Activated CD4-positive, alpha-beta T cell treated with anti-CD3 and anti-CD28 coated beads, Interleukin-2, amount 50 U/mL, for 4 hours (primary cell): ENCODE measurements at places on chromosomes 7 and 10.

DNA sequence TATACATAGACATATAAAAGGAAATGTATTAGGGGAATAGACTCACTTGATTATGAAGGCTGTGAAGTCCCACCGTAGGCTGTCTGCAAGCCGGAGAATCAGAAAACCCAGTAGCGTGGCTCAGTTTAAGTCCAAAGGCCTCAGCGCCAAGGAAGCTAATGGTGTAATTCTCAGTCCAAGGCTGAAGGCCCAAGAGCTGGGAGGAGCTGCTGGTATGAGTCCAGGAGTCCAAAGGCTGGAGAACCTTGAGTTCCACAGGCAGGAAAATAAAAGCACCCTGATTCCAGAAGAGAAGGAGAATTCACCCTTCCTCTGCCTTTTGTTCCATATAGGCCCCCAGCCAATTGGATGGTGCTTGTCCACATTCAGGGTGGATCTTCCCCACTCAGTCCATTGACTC lies 166.2 kb upstream of the TAC1 start:
- DNase-seq = no peak

DNA sequence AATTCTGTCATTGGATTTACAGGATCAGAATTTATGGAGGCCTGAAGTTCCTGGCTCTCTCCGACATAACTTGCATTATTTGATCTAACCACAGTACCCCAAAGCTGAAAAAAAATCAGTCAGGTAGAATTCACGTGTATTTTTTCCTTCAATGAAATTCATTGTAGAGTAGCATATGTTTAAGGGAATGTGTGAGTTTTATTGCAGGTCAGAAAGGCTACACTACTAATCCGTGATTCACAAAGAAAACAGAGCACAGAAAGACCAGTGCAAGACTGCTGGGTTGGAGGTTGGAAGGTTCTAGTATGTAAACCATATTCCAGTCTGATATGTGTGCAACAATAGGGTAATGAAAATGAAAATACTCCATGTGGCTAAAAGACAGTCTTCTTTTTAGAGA lies 247.0 kb upstream of the FERD3L start:
- no peak for DNase-seq

- peak; percentile 85 for DNase-seq
These were observed 6.5 kb downstream of the ARPC1B start for GRCh38 chr7:99380823-99381663.

- DNase-seq = no peak
These were observed 198.2 kb downstream of the MAD1L1 start for GRCh38 chr7:2034291-2035201.

- no peak for DNase-seq
These were observed 5.9 kb downstream of the CPA2 start for GRCh38 chr7:130272381-130273080.

GRCh38 chr7:89761173-89761572 lies 393.1 kb upstream of the STEAP1 start:
- DNase-seq = no peak

DNA sequence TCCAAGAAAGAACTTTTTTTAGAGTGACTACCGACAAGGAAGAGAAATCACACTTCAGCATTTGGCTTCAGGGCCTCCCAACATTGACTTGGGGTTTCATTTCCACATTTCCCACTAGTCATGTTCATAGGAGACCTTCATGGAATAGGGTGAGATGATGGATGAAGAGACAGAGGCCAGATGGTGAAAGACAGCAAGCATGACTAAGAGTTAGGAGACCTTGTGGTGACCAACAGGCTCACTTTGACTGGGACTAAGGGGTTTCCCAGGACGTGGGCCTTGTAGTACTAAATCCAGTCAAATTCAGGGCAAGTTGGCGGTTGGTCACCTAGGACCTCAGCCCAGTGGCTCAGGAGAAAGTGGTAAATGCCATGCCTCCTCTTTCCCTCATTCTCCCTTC lies 3.0 kb upstream of the GIMAP5 start:
- no peak for DNase-seq

DNA sequence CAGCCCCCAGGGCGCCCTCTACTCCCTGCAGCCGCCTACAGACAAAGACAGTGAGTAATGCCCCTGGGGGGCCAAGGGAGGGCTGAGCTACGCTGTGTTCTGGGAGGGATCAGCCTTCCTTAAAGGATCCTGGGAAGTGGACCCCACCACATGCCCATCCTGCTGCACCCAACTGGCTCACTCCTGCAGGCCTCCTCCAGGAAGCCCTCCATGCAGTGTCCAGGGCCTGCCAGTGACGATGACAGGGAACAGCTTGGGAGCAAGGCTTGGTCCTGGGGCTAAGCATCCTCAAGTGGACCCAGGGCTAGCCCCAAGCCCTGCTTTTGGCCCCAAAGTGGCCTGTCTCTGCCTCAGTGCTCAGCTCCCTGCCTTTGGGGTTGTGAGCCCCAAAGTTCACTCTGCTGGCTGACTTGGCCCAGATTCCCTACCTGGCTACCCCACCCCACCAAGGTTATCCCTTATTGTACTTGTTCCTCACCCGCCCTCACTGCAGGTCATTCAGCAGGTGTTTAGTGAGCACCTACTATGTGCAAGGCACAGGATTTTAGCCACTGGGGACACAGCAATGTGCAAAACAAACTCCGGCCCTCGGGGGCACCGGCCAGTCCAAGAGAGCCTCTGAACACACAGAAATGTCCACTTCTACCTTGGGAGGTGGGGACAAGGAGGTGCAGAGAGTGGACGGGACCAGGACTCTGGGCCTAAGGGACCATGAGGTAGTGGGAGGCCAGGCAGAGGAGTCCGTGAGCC lies 83.5 kb downstream of the MYL10 start:
- no peak for DNase-seq

GRCh38 chr10:14810969-14811953 lies 26.6 kb downstream of the CDNF start:
- DNase-seq = no peak

- DNase-seq = no peak
These were observed 506.0 kb downstream of the POM121L12 start for GRCh38 chr7:53541475-53541874.

- DNase-seq = no peak
These were observed 5.3 kb upstream of the C1GALT1 start for GRCh38 chr7:7177044-7177517.

- no peak for DNase-seq
These were observed 282.4 kb downstream of the HPSE2 start for GRCh38 chr10:98953251-98953650.

DNA sequence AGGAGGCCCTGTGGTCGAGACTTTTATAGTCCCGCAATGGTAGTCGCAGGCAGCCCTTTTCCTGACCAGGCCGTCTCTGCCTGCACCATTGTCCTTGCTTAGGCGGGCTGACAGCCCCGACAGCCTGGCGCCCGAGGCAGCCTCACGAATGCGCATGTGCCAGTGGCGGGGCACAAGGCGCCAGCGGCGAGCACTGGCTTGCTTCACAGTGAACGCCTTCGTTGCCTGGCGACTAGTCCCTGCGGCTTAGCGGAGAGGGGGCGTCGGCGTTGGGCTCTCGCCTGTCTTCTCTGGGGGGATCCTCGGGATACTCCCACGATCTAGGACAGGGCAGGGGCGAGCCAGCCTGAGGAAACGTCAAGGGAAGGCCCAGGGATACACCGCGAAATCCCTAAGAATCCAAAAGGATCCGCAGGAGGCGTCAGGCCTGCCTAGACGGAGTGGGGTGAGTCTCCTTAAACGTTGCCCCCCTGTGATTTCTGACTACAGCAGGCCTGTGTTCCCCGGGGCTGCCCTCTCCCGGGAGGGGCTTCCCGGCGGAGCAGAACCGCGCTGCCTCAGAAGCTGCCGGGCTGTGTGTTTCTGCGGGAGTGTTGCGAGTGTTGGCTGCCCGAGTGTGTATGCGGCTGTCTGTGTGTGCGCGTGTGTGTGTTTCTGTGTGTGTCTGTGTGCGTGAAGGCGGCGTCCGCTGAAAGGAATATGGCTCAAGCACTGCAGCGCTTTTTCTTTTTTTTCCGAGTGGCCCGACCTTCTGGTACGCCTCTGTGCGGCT lies 20.5 kb upstream of the ZNF273 start:
- DNase-seq = no peak

GRCh38 chr7:116527521-116527920 lies 2.7 kb downstream of the CAV1 start:
- DNase-seq = no peak

DNA sequence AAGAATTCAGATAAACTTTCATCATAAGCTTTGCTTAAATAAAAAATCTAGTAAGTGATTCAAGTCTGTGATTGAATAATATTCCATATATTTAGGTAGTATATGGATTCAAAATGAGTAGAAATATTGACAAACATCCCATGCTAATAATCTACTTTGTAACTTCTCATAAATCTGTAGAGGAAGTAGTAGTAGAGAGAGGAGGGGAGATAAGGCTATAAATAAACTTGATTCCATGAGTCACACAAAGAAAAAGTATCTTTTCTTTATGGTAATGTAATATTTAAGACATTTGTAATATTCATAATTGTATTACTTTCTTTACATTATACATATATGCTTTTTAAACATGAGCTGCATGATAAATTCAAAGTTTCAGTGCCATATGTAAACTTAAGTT lies 25.6 kb upstream of the CD36 start:
- DNase-seq = no peak

GRCh38 chr7:32587411-32587948 lies 92.2 kb downstream of the AVL9 start:
- no peak for DNase-seq

DNA sequence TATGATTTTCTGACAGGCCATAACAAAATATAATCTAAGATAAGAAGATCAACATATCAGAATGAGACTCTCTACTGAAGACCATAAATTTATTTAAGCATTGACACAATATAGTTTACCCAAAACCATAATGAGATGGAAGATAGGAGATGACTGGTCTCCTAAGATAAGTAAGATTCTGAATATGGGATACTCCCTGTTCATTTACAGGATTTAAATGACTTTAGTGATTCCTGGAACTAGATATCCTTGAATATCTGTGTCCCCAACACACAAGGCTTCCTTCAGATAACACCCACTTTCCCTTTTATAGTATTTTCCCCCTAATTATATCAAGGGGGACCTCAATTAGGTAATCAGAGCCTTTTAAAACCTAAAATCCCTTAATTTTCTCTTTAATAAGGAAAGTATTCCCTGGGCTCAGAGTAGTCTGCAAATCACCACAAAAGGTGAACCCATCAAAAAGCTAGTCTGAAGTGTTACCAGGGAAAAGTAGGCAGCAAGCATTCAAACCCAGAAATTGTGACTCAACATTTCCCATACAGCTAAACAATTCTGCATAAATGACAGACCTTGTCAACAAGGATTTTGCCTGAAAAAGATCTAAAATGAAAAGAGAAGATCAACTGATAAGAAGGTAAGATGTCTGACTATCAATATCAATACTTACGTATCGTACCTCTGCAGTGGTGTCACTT lies 99.9 kb downstream of the CNOT4 start:
- DNase-seq = no peak

DNA sequence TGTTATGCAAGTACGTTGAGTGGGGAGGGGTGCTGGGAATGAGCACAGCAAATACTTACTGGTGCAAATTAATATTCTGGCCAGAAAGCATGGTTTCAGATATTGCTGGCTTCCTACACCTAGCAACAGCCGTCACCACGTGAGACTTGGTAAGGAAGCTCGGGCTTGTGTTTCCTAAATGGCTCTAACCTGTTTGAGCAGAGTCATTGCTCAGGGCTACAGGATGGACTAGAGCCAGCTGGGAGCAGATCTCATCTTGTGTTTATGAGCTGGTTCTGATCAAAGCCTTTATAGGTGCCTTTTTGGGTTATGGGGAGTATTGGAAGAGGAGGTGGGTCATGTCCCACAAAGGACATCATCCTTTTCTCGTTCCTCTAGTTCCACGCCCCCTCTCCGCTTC lies 200.3 kb downstream of the BUB3 start:
- DNase-seq = no peak

DNA sequence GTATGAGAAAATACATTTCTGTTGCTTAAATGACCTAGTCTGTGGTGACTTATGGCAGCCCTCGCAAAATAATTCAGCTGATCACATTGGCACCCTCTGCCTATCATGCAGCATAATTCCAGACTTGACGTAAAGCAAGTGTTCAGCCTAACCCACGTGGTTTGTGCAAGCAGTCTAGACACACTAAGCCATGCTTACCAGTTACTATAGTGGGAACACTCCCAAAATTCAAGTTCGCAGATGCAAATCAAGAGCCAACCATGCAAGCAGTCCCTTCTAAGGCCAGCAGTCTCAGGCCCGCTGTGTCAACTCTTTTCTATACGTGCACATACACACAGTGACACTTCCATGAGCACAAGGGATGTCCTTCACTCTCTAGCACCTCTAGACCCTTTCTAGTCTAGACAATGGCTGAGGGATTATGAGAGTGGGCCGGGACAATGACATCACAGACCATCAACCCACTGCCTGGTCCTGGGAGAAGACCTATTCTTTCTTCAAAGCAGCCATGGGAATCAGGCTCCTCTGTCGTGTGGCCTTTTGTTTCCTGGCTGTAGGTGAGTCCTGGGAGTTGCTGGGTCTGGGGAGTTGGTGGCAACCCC lies 29.0 kb upstream of the PRSS1 start:
- no peak for DNase-seq

DNA sequence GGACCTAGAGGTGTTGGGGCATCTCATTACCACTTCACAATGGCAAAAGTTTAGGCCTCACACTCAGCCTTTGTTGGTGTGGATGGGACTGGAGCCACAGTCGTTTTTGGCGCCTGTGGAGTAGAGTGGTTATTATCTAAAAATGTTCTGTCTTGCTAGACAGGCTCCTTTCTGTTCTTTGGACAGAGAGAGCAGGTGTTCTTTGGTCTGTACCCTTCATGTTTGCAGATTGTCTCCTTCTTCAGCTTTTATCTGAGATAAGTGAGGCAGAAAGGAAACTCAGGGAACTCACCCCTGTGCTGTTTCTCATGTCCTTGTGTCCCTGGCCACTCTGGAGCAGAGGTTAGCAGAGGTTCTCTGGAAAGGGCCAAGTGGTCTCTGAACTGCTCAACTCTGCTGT lies 103.7 kb downstream of the CCNY start:
- no peak for DNase-seq

DNA sequence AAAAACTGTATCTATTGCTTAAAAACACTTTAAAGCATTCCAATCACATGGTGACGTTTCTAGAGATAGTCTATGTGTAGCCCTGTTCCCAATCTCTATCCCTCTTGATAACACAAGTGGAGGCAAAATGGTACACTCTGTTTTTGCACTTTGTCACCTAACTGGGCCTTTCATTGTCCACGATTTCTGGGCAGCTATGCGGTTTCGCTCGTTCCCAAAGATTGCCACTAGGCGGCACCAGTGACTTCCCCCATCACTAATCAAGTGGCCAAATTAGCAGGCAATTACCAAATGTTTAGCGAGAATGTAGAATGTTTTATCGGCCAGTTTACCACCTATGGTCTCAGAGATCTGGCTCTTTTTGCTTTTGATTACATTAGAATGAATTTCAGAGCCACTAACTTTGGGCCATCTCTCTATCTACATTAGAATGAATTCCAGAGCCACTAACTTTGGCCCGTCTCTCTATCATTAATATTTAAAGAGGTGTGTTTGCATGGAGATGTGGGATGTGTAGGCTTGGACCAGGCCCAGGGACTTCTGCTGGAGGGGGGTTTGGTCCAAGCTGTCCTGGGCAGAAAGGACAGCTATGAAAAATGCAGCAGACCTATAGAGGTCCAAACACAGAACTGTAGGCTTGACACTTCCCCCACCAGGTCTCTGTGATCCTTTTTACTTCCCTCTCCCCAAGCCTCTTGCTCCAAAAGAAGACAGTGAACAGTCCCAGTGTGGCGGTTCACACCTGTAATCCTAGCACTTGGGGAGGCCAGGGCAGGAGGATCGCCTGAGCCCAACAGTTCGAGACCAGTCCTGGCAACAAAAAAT lies 90.1 kb downstream of the EPC1 start:
- DNase-seq = peak; percentile 66

GRCh38 chr7:82029236-82029913 lies 259.5 kb upstream of the HGF start:
- DNase-seq = no peak
